Pancreas (tissue), 10 donors: ENCODE measurements at places on chromosomes 16 and 17. TPM values are rescaled to one million over a fixed set of nuclear protein-coding genes. Genes with fewer than 3 reads are reported as not detected.

- DNase-seq = peak; percentile 82
Observed at GRCh38 chr17:2094891-2095535, 40.1 kb downstream of the HIC1 start.

- DNase-seq = no peak
Observed at GRCh38 chr16:1545044-1546040, 11.9 kb downstream of the TMEM204 start.

DNA sequence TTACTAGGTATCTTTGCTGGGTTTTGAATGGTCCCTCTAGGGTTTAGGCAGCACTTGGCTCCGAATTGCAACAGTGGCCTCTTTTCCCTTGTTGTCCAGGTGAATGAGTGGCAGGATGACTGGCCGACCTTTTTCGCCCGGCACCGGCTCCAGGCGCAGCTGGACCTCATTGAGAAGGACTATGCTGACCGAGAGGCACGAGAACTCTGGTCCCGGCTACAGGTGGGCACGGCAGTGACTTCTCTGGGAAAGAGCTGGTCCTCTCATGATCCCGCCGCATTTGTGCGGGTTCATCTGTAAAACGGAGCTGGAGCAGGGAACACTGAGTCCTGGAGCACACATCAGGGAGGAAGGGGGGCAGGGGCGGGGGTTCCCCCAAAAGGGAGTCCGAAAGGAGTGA, 3.1 kb upstream of the TBCD start:
- DNase-seq = no peak

Gene PYY
- not detected for total RNA-seq

Gene YPEL2
- 12.6 TPM for total RNA-seq

- no peak for DNase-seq
Observed at GRCh38 chr16:89545831-89546574, 14.5 kb upstream of the RPL13 start.

Gene SEBOX
- not detected for total RNA-seq

- no peak for DNase-seq
Observed at GRCh38 chr17:60248618-60249289, 99.0 kb downstream of the CA4 start.

Gene KRTAP16-1
- total RNA-seq = not detected

Gene PIRT
- not detected for total RNA-seq

- DNase-seq = peak; percentile 20
Observed at GRCh38 chr16:927406-927805, 43.4 kb downstream of the LMF1 start.

DNA sequence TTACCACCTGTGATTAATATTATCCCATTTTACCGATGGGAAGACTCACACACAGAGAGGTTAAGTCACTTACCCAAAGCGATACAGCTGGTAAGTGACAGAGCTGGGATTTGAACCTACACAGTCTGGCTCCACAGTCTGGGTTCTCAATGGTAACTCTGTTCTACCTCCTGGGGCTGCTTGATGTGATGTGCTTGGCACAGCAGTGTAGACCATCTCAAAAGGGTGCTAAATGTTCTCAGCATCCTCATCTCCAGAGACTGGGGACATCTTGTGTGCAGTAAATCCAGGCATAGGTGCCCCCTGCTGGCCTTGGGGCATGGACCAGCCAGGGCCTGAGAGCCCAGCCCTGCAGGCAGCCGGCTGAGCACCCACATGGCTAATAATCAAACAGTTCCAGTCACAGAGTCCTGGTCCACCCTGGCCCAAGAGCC, 15.4 kb upstream of the KATNB1 start:
- DNase-seq = peak; percentile 72

Gene SULT1A2
- total RNA-seq = 0.79 TPM

Gene PIGW
- 3.1 TPM for total RNA-seq

Gene CLDN6
- 0.40 TPM for total RNA-seq

- DNase-seq = no peak
Observed at GRCh38 chr16:89596957-89597649, 16.3 kb upstream of the DPEP1 start.

- DNase-seq = no peak
Observed at GRCh38 chr17:80631142-80632045, 86.8 kb downstream of the RPTOR start.

GRCh38 chr16:17454162-17454730, 16.5 kb downstream of the XYLT1 start:
- DNase-seq = no peak

GRCh38 chr16:30354423-30355143, 525 bp downstream of the CD2BP2 start:
- DNase-seq = peak; percentile 52

Gene MYH2
- not detected for total RNA-seq

GRCh38 chr17:16406742-16407674, 8.4 kb upstream of the TRPV2 start:
- no peak for DNase-seq

- DNase-seq = no peak
Observed at GRCh38 chr17:45256114-45256966, 5.6 kb downstream of the SPATA32 start.

Gene KRT33A
- total RNA-seq = not detected

Gene EVI2A
- 0.20 TPM for total RNA-seq

- DNase-seq = no peak
Observed at GRCh38 chr17:26809033-26809432, 484.9 kb upstream of the WSB1 start.

DNA sequence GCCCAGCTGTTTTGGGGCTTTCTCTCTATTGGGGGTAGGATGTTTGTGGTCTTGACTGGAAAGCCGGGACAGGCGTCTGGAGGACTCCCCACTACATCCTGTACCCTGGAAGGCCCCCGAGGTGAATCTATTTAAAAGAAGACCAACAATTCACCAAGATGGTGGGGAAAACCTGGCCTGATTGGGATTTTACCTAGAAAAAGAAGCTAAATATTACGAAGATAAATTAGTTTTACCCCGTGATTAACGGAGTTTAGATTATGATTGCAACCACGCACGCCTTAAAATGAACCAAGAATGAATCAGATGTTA, 779 bp upstream of the CCDC102A start:
- DNase-seq = no peak

GRCh38 chr16:75614066-75614897, 8.8 kb downstream of the ADAT1 start:
- no peak for DNase-seq

Gene LITAFD
- total RNA-seq = not detected

- no peak for DNase-seq
Observed at GRCh38 chr16:55834049-55834448, 1.2 kb upstream of the CES1 start.

DNA sequence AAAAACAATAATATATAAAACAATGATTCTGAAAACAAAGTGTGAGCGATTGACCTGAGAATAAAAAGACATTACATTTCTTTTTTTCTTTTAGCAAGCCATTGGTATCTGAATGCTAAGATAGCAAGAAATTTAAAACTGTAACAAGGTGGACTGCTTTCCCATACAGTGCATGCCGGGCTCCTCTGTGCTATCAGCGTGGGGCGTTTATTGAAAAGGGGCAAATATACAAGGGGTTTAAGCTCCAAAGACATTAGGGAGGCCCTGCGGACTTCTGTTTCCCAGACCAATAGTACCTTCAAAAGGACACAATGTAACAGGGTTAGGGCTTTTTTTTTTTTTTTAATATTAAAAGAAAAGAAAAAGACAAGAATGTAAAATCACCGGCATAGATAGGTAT, 261.3 kb downstream of the ZFHX3 start:
- DNase-seq = no peak

DNA sequence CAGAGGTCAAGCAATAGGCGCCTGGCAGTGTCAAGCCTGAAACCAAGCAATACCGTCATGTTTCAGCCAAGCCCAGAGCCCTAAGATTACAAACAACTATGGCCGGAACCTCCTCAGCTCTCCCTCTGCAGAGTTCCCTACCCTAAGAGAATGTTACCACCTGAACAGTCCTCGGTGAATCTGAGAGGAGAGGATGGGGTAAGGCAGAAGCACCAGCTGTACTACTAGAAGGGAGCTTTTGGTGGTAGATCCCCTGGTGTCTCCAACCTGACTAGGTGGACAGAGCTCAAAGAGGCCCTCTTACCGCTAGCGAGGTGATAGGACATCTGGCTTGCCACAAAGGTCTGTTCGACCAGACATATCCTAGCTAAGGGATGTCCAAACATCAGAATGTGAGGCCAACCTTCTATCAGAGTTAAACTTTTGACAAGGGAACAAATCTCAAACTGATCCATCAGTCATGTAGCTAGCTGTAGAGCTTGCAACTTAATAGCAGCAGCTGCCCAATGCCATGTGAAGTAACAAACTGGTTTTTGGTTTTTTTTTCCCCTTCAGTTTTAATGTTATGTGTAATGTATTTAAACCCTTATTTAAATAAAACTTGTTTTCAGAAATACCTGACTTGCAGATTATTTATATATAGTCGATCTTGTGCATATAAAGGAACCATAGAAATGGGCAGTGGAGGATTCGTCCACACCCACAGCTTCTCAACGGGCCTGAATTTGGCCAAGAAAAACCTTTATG, 2.5 kb downstream of the EIF1 start:
- no peak for DNase-seq

GRCh38 chr17:82055023-82055964, 3.6 kb downstream of the GPS1 start:
- DNase-seq = peak; percentile 15

Gene SLC35G6
- total RNA-seq = not detected

DNA sequence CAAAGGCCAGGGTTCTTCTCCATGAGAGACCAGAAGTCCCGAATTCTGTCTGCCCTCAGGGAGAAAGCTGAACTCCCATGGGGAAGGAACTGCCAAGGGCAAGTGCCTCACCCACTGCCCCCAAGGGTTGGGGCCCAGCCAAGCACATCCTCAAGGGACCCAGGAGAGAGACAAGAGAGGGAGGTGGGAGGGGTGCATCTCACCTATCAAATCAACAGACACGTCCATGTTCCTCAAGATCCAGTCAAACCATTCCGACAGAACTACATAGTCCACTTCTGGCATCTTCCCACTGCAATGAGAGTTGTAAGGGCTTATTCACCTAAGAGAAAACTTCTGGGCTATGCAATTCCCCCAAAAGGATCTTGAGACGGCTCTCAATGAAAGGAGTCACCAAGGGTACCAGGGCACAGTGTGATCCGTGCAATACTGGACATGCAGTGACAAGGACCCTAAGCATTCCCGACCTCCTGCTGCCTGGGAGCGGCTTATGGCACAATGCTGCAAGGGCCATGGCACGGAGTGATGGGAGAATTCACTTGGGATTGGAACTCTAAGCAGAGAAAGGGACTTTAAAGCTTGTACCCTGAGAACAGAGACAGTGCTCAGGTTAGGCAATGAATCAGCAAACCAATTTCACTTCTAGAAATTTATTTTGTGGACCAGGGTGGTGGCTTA, 32.2 kb downstream of the TK2 start:
- no peak for DNase-seq

Gene LGALS9B
- total RNA-seq = not detected

GRCh38 chr17:5862395-5862794, 207.8 kb upstream of the WSCD1 start:
- no peak for DNase-seq

- peak; percentile 97 for DNase-seq
Observed at GRCh38 chr17:7627250-7628121, at the start of gene SAT2. Gene SAT2 (minus strand): TSS chr17:7627821. CDS start chr17:7627635, 186 bp downstream.

DNA sequence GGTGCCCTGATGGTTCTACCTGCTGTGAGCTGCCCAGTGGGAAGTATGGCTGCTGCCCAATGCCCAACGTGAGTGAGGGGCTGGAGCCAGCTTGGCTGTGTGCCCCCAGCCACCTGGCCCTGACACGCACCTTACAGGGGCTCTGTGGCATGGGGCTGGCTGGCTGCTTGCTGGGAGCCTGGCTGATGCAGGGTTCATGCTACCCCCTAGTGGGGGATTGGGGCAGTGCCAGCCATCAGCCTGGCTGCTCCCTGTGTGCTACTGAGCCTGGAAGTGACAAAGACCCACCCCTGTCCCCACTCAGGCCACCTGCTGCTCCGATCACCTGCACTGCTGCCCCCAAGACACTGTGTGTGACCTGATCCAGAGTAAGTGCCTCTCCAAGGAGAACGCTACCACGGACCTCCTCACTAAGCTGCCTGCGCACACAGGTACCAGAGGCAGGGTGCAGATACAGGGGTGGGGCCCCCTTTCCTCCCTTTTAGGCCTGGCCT, 5.7 kb downstream of the GRN start:
- DNase-seq = no peak

GRCh38 chr16:1101573-1102332, 5.7 kb upstream of the C1QTNF8 start:
- DNase-seq = no peak

DNA sequence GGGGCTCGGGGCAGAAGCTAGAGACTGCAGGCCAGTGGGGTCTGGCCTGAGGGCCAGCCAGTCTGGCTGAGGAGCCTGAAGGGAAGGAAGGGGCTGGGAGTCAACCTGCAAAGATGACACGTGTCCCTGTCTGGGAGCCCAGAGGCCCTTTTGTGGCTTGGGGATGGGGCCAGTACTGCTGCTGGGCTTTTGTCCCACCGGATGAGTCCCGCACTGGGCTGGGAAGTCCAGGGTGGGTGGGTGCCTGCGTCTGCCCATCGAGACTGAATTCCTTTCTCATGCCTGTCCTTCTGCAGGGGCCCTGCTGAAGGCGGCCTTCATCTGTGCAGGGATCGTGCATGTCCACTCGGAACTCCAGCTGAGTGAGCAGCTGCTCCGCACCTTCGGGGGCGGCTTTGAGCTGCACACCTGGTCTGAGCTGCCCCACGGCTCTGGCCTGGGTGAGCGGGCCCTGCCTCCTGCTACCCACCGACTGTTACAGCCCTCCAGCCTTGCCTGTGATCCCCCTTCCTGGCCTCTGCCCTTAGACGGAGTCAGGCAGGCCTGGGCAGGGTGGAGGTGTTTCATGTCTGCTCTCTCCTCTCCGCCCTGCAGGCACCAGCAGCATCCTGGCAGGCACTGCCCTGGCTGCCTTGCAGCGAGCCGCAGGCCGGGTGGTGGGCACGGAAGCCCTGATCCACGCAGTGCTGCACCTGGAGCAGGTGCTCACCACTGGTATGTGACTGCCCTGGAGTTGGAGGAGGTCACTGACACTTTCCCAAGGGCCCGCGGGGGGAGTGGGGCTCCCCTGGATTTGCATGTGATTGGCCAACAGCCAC, 20.9 kb downstream of the FCSK start:
- DNase-seq = no peak

Gene BCAR1
- total RNA-seq = 56.9 TPM

- no peak for DNase-seq
Observed at GRCh38 chr16:14306485-14307058, 235.5 kb downstream of the MRTFB start.

DNA sequence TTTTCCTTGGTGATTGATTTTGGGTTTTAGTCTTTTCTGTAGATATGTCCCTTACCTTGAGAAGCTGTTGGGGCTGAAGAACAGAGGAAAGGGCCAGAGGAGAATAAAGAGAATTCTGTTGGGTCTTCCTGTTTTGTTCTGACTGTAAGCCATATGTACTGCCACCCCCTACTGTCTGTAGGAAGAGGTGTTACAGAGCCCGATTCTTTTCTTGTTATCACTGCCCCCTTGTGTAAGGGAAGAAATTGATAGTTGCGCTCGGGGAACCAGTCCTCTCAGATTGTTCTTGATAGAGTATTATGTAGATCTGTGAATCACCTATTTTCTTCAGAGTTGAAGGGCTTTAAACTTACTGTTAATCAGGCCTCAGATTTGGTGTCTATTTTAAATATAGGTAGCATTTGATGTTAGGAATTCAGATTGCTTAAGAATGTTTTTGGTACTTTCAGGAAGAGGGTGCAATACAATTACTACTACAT, 2.4 kb downstream of the TANC2 start:
- no peak for DNase-seq
